Daoy (cell line): ENCODE measurements at places on chromosomes 12 and 14. TPM values are rescaled to one million over a fixed set of nuclear protein-coding genes. Genes with fewer than 3 reads are reported as not detected.

The RNASE4 gene
- total RNA-seq: 2.4 and 5.2 TPM in 2 replicates

- DNase-seq: no peak
Measured at GRCh38 chr12:2877953-2878732, 1.1 kb downstream of the RHNO1 start.

DNA sequence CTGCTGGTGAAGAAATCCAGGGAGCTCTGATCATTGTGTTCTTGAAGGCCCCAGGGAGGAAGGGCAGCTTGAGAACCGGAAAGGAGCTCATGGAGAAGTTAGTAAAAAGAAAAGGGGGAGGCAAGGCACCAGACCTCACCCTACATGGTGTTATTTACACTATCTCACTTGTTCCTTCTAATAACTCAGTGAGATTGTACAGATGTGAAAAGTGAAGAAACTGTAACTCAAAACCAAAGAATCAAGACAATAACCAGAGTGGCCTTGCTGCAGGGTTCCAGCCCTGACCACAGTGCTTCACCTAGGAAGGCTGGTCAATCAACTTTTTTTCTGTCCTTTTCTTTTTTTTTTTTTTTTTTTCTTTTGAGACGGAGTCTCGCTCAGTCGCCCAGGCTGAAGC is 353.6 kb downstream of the TMTC2 start:
- DNase-seq: no peak

GRCh38 chr14:68074765-68075381 is 255.3 kb downstream of the RAD51B start:
- no peak for DNase-seq

DNA sequence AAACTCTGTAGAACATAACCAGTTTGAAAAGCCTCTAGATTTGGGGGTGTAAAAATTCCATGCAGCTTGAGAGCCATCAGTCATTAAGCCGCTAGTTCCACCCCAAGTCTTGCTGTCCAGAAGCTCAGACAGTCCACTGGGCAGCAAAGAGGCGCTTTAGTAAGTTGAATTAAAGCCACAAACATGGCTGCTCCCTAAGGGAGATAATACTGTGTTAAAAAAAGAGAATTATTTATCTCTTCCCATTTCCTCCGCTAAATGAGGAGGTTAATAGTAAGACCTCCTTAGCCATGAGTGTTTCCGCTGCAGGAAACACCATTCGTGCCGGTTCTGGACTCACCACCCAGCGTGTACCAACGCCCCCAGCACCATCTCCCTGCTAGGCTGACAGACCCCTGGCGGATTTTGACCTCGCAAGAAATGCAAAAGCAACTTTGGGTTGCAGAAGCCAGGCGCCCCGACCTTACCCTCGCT is 536 bp downstream of the TM7SF3 start:
- DNase-seq: no peak
